ENCODE measurements at places on chromosomes 4 and X.

- DNase-seq: no peak
Observed at GRCh38 chr4:84673475-84674240, 90.7 kb downstream of the CDS1 start.

GRCh38 chrX:23954396-23954795, 46.6 kb downstream of the CXorf58 start:
- no peak for DNase-seq

DNA sequence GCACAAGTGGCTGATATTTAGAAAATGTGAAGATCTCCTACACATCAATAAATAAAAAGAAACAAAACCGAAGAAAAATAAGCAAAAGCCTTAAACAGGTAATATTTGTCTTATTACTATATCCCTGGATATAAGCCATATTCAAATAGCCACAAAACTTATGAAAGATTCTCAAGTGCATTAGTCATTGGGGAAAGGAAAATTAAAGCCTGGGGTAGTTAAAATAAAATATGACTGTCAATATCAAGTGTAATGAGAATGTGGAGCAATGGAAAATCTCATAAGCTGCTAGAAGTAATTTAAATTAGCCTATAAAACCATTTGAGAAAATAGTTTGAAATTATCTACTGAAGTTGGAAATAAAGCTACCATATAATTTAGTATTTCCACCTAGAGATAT, 399.9 kb downstream of the GASK1B start:
- no peak for DNase-seq

GRCh38 chr4:112931001-112931400, 118.5 kb upstream of the ANK2 start:
- no peak for DNase-seq

DNA sequence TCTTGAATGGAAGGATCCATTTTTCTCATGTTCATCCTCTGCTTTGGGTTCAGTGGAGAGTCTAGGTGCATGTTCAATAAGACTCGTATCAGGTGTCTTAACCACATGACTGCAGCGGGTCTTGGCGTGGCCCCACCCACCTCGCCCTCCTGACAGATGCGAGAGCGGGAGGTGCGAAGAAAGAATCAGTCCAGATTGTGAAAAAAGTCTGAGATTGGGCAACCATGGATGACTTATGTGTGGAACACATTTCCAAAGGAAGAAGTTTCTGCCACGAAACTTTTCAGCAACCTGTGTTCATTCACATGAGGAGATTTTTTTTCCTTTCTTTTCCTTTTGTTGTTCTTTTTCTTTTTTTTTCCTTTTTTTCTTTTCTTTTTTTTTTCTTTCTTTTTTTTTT, 66.8 kb downstream of the NSD2 start:
- no peak for DNase-seq

DNA sequence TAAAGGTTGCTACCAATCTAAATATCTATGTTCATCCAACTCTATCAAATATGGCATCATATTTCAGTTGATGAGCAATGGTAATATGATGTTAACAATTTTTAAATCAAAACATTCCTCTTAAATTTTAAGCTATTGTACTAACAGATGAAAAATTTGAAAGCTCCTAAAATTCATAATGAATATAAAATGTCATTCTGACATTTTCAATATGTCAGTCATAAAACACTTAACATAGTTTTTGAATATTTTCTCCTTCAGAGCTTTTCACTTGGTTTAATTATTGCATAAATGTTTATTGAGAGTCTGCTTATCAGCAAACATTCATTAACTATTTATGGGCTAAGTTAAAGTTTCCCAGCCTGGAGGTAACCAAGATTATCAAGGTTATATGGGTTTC, 11.8 kb downstream of the ARSJ start:
- DNase-seq: no peak
